ENCODE measurements at places on chromosomes 16 and 17.

DNA sequence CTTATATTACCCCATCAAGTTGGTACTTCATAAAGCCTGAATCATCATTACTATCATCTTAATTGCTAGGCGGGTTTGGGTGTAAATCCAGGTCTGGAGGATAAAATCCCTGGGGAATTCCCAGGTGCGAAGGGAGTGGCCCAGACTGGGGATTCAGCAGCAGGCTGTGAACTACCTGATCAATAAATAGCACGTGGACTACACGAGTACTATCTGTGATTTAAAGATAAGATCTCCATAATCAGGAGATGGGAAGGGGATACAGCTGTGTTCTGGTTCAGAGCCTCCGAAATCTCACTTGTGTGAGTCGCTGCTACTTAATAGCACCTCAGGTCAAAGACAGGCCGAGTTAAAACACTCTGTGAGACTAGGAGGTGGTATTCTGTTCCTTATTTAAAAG lies 512.6 kb upstream of the ZFHX3 start:
- no peak for DNase-seq

- no peak for DNase-seq
These were observed 1084.9 kb upstream of the RBFOX1 start for GRCh38 chr16:6247775-6248174.

- DNase-seq = no peak
These were observed 46.2 kb downstream of the GNAO1 start for GRCh38 chr16:56237451-56237930.

- DNase-seq = no peak
These were observed 3.5 kb downstream of the DBNDD1 start for GRCh38 chr16:90015586-90016338.

DNA sequence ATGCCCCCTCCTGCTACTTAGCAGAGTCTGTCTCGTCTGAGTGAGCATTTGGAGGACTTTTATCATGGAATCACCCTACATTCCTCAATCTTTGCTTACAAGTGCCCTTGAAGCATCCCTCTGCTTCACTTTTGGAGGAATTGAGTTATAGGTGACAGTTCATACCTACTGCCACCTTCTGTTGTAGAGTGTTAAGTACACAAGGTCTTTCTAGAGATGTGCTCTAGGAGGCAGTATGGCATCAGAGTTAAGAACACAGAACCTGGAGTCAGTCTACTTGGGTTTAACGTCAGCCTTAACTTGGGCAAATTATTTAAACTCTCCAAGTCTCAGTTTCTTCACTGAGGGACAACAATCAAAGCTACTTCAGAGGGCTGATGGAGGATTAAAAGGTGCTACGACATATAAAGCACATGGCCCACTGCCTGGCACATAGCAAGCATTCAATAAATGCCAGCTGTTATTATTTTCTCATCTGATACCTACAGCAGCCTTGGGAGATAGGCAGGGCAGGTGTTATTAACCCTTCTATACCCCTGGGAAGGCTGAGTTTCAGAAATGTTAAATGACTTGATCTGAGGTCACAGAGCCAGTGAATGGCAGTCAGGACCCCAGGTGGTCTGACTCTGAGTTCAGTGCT lies 62.2 kb downstream of the UTP18 start:
- DNase-seq = no peak

All from NCI-H187 treated with DMSO at 0.1 percent for 48 hours (cell line).